ENCODE measurements at places on chromosomes 3 and 15.

DNA sequence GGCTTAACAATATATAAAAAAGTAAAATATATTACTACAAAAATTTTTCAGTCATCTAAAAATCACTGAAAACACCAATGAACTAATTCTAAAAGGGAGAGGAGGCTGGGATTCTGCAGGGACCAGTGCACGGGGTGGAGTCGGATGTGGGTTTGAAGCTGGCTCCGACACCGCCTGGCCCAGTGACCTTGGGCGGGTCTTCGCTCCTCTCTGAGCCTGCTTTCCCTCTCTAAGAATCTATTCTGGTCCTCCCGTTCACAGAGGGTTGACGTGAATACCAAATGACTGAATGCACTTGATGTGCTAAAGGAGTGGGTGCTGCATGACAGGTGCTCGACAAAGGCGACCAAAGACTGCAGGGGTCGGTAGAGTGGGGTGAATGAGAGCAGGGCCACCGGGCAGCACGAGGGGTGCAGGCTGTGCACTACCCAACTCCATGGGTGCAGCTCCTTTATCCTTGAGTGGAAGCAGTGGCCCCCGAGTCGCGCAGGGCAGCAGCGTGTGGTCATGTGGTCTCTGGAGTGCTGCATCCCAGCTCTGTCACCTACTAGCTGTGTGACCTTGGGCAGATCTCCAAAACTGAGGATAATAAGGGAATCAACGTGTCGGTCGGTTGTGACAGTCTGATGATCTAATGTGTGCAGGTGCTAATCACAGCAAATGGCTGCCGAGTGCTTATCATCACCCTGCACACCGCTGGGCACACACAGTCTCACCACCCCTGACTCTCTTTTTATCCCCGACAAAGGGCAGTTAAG, 8.6 kb upstream of the IQSEC1 start:
- DNase-seq: no peak

DNA sequence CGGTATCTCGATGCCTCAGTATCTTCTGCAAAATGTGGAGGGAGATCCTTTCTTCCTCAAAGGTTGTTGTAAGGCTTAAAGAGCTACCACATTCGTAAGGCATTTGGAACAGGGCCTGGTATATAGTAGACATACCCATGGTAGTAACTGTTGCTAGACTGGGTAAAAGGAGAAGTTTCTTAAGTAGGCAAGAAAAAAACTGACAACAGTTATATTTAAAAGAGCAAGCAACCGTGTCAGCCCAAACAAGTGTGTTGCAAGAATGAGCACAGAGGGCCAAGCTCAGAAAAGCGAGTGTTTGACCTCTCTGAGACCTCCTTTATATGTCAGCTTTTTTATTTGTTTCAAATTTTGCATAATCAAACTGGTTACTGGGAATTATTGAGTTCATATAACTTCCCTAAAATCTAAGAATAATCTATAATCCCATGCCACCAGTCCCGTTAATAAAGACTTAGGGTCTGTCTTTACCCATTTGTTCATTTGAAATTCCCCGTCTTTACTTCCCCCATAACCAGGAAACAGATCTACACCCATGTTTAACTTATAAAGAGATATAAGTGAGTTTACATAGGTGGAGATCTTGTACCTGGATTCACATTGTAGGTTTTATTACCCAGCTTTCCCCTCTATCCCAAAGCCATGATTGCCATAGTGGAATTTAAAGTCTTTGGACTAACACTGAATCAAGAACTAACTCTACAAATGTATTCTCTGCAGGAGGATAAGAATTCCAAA, 7.3 kb downstream of the B3GNT5 start:
- DNase-seq: peak; percentile 69

DNA sequence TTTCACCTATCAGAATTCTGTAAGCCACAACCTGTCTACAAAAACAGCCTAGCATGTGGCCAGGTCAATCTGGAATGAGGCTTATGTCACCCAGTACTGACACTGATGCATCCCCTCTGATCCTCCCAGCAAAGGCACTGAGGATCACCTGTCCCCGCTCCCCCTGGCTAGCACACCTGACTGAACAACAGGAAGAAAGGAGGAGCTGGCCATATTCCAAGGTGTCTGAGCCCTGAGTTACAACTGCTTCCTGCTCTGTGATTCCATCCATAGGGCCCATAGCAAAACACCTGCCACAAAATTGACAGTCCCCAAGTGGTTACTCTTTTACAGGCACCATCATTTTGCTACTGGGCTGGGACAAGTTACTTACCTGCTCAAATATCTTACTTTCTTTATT, 555.5 kb upstream of the CFAP20DC start:
- no peak for DNase-seq

GRCh38 chr3:58540176-58540858, 3.3 kb upstream of the ACOX2 start:
- no peak for DNase-seq

GRCh38 chr3:99669879-99670555, 31.6 kb downstream of the COL8A1 start:
- DNase-seq: peak; percentile 64

DNA sequence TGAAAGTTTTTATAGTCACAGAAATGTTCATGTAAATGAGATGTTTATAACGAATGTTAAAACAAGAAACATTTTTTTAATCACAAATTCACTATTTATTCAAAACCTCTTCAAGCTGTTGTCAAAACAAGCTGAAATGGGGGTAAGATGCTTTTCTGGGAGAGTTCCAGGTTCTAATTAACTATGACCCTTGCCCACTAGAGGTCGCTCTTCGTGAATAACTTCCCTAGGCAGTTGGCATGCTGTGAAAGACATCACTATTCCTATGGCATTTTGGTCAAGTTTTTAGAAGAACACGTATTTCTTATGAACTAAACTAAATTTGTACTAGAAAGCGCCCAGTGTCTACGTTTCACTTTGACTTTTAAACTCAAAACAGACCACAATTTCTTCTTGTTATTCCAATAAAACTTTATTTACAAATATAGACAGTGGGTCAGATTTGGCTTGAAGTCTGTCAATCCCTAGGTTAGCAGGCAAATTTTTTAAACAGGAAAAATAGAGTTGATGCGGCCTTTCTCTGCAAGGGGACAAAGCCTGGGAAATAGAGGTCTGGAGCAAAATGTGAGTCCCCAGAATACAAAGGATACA, 62.8 kb upstream of the CMTM8 start:
- peak; percentile 63 for DNase-seq
